ENCODE measurements at places on chromosomes 16 and 17. TPM values are rescaled to one million over a fixed set of nuclear protein-coding genes. Genes with fewer than 3 reads are reported as not detected.

The TNS4 gene
- 213 TPM for total RNA-seq

The CCL1 gene
- total RNA-seq: not detected

The CCDC144A gene
- 1.2 TPM for total RNA-seq

The ZG16B gene
- total RNA-seq: 1.3 TPM

The BCL6B gene
- not detected for total RNA-seq

The KRTAP2-1 gene
- not detected for total RNA-seq

The SLC5A10 gene
- total RNA-seq: 0.36 TPM

The WNK4 gene
- total RNA-seq: 1.1 TPM

The KCTD2 gene
- 27.5 TPM for total RNA-seq

The PYDC1 gene
- not detected for total RNA-seq

The KRTAP1-1 gene
- total RNA-seq: not detected

The KRT13 gene
- total RNA-seq: 0.36 TPM

The TMEM186 gene
- total RNA-seq: 13.6 TPM

The MATCAP1 gene
- total RNA-seq: 6.5 TPM

The SP2 gene
- 17.7 TPM for total RNA-seq

The NTN3 gene
- not detected for total RNA-seq

The TP53TG3F gene
- total RNA-seq: not detected

The HCRT gene
- total RNA-seq: not detected

The GNG13 gene
- total RNA-seq: not detected

The C17orf50 gene
- 0.14 TPM for total RNA-seq

The SHCBP1 gene
- total RNA-seq: 29.2 TPM

The CLUH gene
- 91.4 TPM for total RNA-seq

The ZPBP2 gene
- not detected for total RNA-seq

The GFOD2 gene
- total RNA-seq: 16.0 TPM

The KRTAP9-6 gene
- not detected for total RNA-seq

The JUP gene
- 103 TPM for total RNA-seq

The SCARF1 gene
- total RNA-seq: 0.18 TPM

The IRX3 gene
- 5.2 TPM for total RNA-seq

The CIBAR2 gene
- total RNA-seq: not detected

The KRT20 gene
- total RNA-seq: 0.27 TPM

The PLXDC1 gene
- total RNA-seq: 0.22 TPM

The TEX14 gene
- 0.29 TPM for total RNA-seq

The CDK10 gene
- total RNA-seq: 37.1 TPM

The CD79B gene
- total RNA-seq: not detected

The CACNG3 gene
- not detected for total RNA-seq

The SLC13A5 gene
- 0.29 TPM for total RNA-seq

The TBC1D3E gene
- not detected for total RNA-seq

The PABPN1L gene
- total RNA-seq: not detected

The CRYBA1 gene
- total RNA-seq: not detected

The KRT31 gene
- not detected for total RNA-seq

The SLC26A11 gene
- 15.1 TPM for total RNA-seq

The ITGAX gene
- total RNA-seq: 1.1 TPM

The CMTM4 gene
- 34.8 TPM for total RNA-seq

The C17orf100 gene
- 1.8 TPM for total RNA-seq

The OR1G1 gene
- total RNA-seq: not detected

The CLDN9 gene
- 0.29 TPM for total RNA-seq

The RNF151 gene
- not detected for total RNA-seq

The TMEM231 gene
- total RNA-seq: 8.9 TPM

The KRT25 gene
- total RNA-seq: not detected

The IGSF6 gene
- not detected for total RNA-seq

The KRT12 gene
- not detected for total RNA-seq

The TEKT5 gene
- not detected for total RNA-seq

The ITGA2B gene
- total RNA-seq: 1.2 TPM

The HSD17B1 gene
- total RNA-seq: 1.2 TPM

The EVPLL gene
- total RNA-seq: not detected

The SPATA22 gene
- not detected for total RNA-seq

The CLEC18C gene
- not detected for total RNA-seq

The TMUB2 gene
- 45.7 TPM for total RNA-seq

The C1QL1 gene
- total RNA-seq: 17.0 TPM

The ASGR1 gene
- 1.4 TPM for total RNA-seq
